Stimulated activated CD8-positive, alpha-beta memory T cell treated with anti-CD3 and anti-CD28 coated beads, Interleukin-4, amount 100 ng/mL, for 24 hours (primary cell): ENCODE measurements at places on chromosomes 4 and X.

DNA sequence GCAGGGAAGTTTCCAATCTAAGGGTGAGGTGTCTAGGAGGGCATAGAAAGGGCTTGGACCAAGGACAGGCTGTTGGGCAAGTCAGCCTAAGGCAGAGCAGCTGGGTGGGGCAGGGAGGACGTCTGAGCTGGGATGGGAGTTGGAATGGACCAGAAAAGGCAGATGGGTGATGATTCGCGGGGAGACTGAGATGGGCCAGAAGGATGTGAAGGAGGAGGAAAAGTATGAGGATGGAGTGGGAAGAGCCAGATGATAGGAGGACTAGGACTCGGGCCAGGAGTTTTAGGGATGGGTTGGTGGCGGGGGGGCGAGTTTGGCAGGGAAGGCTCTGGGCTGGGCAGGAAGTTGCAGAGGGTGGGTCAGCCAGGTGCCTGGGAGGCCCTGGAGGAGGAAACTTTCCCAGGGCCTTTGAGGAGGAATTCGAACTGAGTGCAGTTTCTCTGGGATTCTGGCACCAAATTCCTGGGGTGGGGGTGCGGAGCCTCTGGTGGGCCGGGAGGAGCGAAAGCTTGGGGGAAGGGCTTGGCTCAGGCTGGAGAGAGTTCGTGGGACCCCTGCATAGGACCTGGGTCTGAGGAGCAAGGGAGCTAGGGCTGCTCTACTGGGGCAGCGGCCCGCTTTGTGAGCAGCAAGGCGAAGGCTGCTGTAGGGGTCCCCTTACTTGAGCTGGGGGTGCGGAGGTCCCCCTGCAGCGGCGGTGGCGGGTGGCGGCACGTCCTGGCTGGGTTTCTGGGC, 8.7 kb upstream of the TIMP1 start:
- DNase-seq = no peak

DNA sequence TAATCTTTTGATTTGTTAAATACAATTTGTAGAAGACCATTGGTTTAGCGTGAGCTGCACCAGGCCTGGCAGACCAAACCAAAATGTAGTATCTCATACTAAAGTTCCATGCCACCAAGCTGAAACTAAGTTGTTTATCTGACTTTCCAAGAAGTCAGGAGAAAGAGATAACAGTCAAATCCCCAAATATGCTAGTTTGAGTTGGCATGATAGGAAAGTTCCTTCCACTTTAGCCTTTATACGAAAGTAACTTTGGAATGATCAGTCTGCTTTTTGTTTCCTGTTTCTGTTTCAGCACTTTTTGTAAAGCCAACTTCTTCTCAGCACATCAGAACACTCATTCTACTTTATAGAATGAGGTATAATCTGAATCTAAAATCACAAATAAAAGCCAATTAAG, 449.2 kb downstream of the GRXCR1 start:
- DNase-seq = no peak

GRCh38 chr4:54587107-54587891, 70.5 kb upstream of the KIT start:
- DNase-seq = no peak

DNA sequence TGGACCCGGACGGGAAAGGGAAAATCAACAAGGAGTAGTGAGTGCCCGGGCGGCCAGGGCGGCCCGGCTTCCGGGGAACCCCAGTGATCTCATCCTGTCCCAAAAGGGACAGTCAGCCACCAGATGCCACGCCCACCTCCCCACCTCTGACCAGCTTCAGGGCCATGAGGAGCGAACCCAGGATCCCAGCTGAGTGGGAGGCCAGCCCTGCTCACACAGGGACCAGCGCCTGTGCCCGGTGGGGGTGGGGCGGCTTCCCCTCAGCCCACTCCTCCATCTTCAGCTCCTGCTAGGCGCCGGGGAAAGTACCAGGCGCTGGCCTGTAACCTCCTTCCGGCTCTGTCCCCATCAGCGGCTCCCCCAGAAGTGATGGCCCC, 6.2 kb downstream of the MYL5 start:
- no peak for DNase-seq

DNA sequence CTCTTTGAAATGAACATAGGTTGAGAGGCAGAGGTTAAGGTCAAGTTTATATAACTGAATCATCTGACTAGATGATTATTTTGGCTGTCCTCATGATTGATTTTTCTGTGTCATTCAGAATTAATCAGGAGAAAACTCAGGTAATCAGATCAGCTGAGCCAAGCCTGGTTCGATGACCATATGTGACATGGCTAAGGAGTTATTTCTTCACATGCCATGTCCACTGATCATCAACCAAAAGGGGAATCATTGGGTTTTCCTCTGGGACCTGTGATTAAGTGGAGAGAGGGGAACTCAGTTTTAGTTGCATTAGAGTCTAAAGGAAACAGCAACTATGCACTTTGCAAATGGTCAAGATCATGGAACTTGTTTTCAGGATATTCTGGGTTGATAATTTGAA, 20.3 kb upstream of the PACRGL start:
- DNase-seq = no peak

DNA sequence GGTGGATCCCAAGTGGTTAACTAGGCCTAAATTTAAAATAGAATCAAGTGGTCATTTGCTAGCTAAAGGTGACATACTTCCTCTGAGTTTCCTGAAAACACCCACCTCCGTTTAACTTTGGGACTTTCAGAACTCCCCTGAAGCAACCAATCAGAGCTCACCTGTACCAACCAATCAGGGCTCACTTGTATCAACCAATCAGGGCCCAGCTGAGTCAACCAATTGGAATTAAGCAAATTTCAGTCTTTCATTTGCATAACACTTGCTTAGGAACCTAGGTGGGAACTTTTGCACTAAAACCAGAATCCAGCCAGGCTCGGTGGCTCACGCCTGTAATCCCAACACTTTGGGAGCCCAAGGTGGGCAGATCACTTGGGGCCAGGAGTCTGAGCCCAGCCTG, 15.9 kb downstream of the GPC4 start:
- no peak for DNase-seq

GRCh38 chrX:34655501-34656455, 1.3 kb downstream of the TMEM47 start:
- DNase-seq = no peak

GRCh38 chrX:79138658-79139241, 5.7 kb upstream of the GPR174 start:
- DNase-seq = no peak

GRCh38 chr4:46131498-46132057, 7.7 kb upstream of the GABRG1 start:
- no peak for DNase-seq

- DNase-seq = no peak
These were observed 37.3 kb downstream of the SAT1 start for GRCh38 chrX:23820235-23820782.

DNA sequence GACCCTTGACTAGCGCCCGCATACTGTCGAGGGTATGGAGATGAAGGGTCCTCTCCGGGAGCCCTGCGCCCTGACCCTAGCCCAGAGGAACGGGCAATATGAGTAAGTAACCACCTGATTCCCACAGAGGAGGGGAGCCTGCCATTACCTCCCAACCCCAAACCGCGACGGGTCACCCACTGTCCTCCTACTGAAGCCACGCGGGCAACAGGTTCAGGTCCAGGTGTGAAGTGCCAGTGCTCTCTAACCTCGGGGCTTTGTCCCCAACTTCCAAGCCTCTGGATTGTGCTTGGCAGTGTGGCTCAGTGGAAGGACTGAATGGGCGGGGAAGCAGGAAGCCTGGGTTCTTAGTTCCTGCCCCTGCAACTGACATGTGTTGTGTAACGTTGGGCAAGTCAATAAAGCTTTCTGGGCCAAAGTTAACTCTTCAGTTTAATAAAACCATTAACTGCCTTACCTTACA, 694 bp downstream of the OCRL start:
- DNase-seq = no peak

DNA sequence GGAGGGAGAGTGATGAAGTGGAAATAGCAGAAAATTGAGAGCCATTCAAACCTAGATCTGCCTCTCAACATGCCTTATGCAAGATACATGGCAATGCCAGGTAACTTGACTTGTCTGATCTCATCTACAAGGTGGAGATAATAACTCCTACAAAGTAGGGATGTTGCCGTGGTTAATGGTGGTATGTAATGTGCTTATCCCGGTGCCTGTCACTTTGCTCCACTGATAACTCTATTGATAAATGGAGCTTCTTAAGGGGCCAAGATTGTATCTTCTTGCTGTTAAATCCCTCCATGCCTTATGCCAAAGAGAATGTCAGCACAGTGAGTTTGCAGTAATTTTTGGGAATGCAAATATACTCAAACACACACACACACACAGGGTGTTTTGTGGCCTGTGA, 355.8 kb downstream of the MAPK10 start:
- no peak for DNase-seq

- DNase-seq = no peak
These were observed 15.3 kb downstream of the PGRMC1 start for GRCh38 chrX:119251386-119251785.

DNA sequence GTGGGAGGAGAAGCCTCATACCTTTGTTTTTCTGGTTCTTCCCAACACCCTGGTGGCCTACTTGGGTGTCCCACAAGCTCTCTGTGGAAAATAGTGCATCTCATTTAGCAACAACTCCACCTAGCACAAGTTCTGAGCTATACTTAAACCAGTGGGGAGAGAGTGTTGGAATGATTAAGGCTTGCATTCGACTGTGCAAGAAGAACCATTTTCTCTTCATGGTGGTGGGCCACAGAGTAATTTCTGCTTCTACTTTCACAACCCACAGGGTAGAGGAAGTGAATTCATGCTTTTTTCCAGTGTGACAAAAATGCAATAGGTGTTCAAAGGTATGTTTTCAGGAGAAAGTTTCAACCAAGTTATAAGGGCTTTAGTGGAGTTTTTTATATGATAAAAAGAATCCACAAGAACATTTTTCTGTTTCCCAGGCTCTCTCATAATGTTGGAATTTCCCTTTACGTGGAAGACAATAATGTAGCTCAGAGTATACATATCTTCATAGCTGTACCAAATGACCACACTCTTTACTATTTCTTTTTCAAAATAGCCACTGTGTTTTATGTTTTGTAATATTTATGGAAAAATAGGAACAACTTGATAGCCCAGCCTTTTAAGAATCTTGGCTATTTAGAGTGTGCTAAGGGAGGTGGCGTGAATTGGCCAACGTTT, 80.3 kb upstream of the HHIP start:
- DNase-seq = no peak

DNA sequence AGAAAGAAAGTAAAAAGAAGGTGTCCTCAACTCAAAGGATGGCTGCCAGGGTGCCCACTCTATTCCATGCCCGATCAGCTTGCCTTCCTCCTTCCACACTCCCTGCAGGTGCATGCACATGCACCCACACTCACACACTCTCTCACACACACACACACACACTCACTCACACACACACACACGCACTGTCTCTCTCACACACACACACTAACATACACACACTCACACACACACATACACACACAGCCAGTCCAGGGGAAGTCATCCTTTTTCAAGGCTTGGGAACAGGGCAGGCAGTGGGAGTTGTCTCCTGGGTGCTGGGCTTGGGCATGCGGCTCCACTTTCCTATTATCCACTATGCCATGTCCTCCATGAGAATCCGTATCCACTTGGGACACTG, 50.4 kb downstream of the CRMP1 start:
- no peak for DNase-seq

DNA sequence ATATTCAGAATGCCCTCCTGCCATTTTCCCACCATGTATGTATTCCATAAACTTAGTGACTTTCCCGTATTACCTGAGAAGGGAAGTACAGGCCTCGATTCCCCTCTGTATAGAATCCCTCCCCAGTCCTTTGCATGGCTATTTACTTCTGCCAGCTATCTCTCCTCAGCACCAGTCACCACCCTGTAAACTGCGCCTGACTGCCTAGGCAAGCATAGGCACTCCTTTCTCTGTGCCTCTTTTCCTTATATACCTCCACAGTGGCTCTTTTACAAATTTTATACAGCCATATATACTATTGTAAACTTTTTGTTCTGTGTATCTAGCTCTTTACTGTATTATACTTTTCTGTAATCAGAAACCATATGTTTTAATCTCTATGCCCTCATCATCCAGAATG, 130.9 kb upstream of the TET2 start:
- DNase-seq = no peak

- no peak for DNase-seq
These were observed 8.7 kb downstream of the GCNA start for GRCh38 chrX:71586929-71587328.

DNA sequence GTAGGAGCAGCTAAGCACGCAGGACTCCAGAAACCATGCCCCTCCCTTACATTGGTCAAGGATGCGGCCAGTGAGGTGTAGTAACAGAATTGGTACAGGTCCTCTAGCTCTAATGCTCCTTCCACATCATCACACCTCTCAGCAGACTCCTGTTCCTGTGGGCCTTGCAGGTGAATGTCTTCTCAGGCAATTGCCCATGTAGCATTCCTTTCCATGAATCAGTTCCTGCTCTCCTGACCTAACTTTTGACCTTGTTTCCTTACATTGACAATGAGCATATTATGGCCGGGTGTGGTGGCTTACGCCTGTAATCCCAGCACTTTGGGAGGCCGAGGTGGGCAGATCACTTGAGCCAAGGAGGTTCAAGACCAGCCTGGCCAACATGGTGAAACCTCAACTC, 31.3 kb downstream of the MAP7D3 start:
- no peak for DNase-seq

DNA sequence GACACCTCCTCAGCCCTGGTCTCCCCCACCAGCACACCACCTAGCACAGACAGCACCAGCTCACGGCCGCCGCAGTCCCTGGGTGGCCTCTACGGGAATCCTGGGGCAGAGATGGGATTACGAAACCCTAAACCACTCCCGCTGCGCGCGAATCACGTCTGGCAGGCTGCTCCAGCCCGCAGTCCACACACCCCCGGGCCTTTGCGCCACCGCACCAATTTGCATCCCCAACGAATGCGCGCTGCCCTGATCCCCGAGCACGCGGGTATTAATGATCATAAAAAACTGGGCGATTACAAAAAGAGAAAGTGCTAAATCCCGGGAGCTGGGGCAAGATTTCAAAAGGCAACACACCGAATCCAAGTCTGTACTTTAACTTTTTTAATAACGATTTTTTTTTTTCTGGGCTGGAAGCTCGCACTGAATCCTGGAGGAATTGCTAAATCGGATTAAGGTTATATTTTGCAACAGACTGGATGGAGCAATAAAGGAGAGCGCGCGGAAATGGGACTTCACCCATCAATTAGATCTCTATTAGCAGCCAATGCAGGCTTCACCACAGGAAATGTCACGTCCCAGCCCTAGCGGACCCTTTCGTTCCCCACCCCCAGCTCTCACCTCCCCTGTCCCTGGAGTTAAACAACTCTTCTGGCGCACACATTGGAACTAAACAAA, 69.8 kb upstream of the TMEM33 start:
- DNase-seq = no peak

GRCh38 chrX:111955901-111956300, 79.9 kb downstream of the TRPC5OS start:
- no peak for DNase-seq

GRCh38 chr4:145196747-145197146, 16.4 kb upstream of the OTUD4 start:
- no peak for DNase-seq

DNA sequence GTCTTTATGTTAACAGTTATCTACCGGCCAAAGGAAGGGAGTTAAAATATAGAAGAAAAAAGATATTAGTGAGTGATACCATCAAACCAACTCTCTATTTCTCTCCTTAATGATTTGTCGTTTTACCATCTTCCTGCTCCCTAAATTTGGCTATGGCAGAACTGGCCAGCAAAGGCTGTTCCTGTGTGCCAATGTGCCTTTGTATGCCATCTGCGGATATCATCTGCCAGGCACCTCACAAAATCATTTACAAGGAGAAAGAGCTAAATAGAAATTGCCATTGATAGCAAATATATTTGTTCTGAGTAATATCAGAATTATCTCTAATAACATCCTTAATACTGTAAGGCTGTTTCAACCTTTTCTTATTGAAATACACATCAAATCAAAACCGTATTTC, 22.4 kb downstream of the GPM6A start:
- no peak for DNase-seq
